ENCODE measurements at places on chromosomes 7 and 10.

GRCh38 chr10:100282907-100283306, 3.6 kb downstream of the BLOC1S2 start:
- no peak for DNase-seq

- DNase-seq, result no peak
Observed at GRCh38 chr10:127983344-127984100, 76.6 kb downstream of the PTPRE start.

DNA sequence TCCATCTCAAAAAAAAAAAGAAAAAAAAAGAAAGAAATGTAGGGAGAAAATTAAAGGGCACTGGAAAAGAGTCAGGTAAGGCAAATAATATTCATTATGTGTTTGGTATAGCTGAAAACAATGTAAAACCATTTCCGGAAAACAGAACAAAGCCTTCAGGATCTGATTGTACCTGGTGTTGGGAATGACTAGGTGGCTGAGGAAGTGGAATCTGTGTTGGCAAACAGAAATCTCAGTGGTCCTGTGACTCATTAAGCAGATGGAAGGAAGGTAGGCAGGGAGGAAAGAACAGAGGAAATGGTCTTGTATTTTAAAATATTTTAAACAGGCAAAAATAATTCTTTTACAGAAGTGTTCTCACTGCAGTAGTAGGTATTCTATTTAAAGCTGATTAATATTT, 55.7 kb upstream of the GATA3 start:
- DNase-seq, result no peak

DNA sequence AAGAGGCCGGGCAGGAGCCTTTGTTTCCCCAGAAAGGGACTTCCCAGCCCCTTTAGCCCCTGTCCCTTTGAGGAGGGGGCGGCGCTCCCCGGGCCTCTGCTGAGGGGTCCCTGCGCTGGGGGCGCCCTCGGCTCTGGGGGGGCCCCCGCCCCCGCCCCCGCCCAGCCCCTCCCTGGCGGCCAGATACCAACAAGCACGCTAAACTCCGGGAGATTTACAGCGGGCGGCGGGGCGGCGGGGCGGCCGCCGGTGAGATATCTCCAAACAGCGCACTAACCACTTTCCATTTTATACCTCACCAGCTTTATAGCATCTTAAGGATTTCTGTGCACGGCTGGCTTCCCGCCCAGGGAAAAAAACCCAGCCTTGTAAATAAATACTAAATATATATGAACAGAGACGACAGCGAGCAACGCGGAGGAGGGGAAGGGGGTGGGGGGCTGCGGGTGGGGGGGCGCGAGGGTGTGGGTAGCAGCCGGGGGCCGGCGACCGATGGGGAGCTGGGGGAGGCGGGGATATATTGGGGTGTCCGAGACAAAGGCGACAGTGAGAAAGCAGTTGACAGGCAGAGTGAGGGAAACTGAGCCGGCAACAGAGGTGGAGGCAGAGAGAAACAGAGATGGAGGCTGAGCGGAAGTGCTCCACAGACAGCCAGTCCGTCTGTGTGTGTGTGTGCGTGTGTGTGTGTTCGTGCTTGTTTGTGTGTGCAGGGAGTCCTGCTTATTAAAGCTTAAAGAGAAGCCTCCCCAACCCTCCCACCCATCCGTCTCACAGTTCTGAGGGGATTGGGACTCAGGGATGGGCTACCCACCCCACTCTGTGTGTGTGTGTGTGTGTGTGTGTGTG, 85.8 kb downstream of the HIF1AN start:
- peak; percentile 4 for DNase-seq

DNA sequence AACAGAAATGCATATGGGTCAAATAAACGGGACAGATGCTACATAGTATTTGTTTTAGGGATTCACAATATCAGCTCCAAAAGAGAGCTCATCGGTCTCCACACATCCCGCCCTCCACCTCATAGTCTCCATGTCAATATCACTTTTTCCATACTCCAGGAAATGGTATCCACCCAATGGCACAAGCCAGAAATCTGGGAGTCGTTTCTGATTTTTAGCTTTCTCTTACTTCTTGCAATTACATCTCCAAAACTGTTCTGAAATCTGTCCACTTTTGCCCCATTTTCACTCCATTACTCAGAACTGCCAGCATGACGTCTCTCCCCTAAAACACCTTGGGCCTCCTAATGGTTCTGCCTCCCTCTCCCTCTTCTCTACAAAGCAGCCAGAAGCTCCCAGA, 47.4 kb upstream of the EZH2 start:
- no peak for DNase-seq

DNA sequence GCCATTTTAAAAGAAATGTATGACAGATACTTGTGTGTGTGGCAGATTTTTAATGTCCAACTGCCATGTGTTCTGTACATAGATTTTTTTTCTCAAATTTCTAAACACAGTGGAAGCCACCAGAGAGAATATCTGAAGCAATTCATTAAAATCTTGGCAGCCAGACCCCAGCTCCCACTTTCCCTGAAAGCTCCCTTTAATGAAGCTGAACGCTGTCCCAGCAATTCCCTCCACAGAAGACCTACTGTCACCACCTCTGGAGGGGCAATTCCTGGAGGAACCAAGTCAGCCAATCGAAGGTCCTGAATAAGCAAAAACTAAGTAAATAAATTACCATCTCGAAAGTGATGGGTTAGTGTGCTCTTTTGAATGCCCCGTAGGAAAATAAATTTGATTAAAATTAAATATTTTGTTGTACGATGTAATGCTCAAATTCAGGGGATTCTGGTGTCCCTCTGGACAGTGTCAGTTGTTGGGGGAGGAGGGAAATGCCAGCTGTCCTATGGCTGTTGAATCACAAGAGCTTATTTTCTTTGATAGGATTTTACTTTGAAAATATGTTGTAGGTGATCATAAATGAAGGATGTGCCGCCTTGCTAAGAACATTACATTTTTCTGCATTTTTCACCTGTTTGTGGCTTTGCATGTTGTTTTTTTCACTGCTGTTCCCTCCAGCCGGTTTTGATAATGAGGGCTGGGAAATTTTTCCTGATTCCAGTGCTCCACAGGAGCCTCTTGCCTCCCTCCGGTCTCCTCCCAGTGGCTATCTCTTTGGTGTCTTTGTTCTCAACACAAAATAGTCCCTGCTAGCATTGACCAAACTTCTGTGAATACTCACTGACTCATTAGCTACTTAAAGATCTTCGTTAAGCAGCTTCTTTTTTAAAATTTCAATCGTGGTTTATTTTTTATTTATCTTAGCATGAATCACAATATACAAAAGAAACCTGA, 9.2 kb upstream of the GSAP start:
- DNase-seq, result no peak

DNA sequence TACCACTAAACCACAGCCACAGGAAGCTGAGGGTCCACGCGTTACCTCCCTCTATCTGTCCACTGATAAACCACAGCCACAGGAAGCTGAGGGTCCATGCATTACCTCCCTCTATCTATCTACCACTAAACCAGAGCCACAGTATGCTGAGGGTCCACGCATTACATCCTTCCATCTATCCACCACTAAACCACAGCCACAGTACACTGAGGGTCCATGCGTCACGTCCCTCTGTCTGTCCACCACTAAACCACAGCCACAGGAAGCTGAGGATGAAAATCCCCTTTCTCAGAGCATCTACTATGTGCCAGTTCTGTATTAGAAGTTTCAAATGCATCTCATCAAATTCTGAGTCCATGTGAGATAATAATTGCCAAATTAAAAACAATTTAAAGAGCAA, 589.3 kb downstream of the DNAJB6 start:
- DNase-seq, result no peak

GRCh38 chr7:156579566-156579965, 61.0 kb upstream of the RNF32 start:
- no peak for DNase-seq

DNA sequence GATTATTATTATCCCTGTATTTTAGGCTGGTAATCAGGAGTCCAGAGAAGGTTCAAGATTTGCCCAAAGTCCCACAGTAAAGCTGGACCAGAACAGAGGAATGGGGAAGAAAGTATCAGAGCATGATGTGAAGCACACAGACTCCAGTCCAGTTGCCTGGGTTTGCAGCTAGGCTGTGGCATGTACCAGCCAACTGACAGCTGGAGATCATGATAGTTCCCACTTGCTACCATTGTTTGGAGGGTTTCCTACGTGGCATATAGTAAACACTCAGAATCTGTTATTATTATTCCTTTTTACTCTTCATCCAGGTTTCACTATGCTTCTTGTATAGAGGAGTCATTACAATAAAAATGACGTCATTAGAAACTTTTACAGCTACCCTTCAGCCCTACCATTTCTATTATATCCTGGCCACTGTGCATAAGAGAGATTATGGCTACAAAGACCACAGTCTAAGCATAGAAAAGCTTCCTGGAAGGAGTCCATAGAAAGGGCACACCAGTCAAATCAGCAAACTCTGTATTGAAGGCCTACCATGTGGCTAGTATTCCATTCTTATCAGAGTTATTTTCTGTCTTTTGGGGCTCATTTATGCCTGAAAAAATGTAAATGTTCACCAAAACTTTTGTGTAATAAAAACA, 66.6 kb downstream of the MTPN start:
- no peak for DNase-seq

DNA sequence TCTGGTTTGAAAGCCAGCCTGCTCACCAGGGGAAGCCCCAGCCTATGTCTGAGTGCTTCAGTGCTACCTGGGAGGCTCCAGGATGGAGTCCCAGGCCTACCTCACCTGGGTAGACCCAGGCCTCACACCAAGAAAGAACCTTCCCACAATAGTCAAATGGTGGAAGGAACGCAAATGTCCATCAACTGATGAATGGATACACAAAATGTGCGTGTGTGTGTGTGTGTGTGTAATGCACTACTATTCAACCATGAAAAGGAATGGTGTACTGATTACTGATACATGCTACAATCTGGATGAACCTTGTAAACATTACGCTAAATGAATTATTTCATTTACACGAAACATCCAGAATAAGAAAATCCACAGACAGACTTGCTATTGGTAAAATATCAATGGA, 15.2 kb upstream of the ADRB1 start:
- DNase-seq, result no peak

GRCh38 chr7:120582916-120583315, 275.0 kb downstream of the TSPAN12 start:
- no peak for DNase-seq

DNA sequence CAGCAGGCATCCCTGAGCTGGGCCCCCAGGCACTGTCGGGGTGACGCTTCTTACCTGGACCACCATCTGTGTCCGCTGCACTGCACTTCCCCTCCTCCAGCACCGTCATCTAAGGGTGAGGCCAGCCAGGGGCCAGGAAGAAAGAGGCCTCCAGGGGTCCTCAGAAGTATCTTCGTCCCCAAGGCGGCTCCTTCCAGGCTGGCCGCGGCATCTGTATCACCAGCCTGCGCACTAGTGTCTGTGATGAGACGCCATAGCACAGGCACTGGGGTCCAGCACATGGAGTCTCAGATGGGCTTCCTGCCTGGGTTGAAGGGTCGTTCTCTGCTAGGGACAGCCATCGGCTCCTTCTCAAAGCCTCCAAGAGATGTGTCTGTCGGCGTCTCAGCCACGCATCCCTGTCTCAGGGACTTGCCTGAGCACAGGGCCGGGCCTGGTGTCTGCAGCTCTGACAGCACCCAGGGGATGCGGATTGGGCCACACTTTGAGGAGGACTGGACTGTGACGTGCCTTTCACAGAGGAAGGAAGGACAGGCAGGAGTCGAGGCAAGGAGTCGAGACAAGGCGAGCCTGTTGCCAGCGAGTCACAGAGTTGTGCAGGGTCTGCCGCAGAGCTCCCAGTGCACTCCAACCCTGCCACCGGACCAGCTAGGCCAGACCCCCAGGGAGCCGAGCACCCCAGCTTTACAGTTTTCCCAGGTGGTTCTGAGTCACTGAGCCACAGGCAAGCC, 101.5 kb upstream of the DIP2C start:
- DNase-seq, result no peak
